ENCODE measurements at places on chromosomes 4 and X. TPM values are rescaled to one million over a fixed set of nuclear protein-coding genes. Genes with fewer than 3 reads are reported as not detected.

GRCh38 chr4:15106399-15106798 lies 104.1 kb downstream of the CPEB2 start:
- peak; percentile 31 for DNase-seq

GRCh38 chr4:172412851-172413580 lies 599.8 kb downstream of the GALNTL6 start:
- DNase-seq: no peak

GRCh38 chr4:159104694-159105414 lies 2.0 kb downstream of the RAPGEF2 start:
- peak; percentile 32 for DNase-seq

DNA sequence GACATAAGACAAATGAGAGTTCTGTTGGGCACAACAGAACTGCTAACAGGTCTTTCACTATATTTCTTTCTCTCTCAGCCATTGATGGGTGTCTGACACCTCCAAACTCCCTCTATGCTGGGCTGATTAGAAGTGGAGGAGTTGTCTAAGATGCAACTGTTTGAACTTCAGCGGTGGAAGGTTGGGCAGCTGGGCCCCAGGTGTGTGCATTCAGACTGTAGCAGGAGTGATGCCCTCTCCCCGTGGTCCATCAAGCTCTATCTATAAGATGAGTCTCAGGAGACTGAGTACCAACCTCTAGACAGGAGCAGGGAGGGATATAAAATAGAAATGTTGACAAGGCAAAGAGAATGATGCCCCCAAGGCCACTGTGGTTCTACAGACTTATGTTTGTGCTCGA lies 28.2 kb upstream of the CHRNA9 start:
- no peak for DNase-seq

GRCh38 chrX:29187264-29187663 lies 600.0 kb downstream of the IL1RAPL1 start:
- DNase-seq: no peak

Gene ELF4
- total RNA-seq: 21.3 TPM

Gene NHSL2
- total RNA-seq: 9.7 TPM

Gene F8A2
- total RNA-seq: not detected

- no peak for DNase-seq
Observed at GRCh38 chr4:22486276-22486675, 29.6 kb downstream of the ADGRA3 start.

Gene SLC25A43
- 17.4 TPM for total RNA-seq

GRCh38 chrX:739611-740010 lies 109.0 kb downstream of the SHOX start:
- DNase-seq: no peak

DNA sequence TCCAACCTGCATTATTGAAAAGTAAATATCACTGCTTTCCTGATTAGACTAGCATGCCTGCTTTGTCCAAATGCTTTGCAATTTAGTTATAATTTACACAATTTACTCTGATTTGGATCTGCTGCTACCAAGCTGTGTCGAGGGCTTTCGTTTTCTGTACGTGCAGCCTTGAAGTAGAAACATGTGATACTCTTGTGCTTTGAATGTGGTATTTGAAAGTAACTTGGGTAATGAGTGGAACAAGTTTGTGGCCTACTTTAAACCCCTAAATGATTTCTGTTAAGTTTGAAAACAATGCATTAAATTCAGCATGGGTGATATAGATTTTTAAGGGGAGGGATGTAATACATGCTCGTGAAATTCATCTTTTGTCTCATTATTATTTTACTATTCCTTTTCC lies 240.7 kb downstream of the IQCM start:
- DNase-seq: peak; percentile 8

Gene ASMT
- total RNA-seq: not detected

DNA sequence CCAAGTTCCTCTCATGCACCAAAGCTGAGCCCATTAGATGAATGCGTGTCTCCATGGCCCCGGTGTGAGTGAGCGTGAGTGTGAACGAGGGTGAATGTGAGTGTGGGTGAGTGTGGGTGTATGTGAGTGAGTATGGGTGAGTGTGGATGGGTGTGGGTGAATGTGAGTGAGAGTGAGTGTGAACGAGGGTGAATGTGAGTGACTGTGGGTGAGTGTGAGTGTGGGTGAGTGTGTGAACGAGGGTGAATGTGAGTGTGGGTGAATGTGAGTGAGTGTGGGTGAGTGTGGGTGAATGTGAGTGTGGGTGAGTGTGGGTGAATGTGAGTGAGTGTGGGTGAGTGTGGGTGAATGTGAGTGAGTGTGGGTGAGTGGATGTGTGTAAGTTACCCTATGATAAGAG lies 1521.8 kb upstream of the TENM3 start:
- no peak for DNase-seq

Gene MAGEA4
- not detected for total RNA-seq
